SJCRH30 (cell line): ENCODE measurements at places on chromosomes 12 and 14.

GRCh38 chr14:72559669-72560255 lies 334.1 kb downstream of the DPF3 start:
- no peak for DNase-seq

DNA sequence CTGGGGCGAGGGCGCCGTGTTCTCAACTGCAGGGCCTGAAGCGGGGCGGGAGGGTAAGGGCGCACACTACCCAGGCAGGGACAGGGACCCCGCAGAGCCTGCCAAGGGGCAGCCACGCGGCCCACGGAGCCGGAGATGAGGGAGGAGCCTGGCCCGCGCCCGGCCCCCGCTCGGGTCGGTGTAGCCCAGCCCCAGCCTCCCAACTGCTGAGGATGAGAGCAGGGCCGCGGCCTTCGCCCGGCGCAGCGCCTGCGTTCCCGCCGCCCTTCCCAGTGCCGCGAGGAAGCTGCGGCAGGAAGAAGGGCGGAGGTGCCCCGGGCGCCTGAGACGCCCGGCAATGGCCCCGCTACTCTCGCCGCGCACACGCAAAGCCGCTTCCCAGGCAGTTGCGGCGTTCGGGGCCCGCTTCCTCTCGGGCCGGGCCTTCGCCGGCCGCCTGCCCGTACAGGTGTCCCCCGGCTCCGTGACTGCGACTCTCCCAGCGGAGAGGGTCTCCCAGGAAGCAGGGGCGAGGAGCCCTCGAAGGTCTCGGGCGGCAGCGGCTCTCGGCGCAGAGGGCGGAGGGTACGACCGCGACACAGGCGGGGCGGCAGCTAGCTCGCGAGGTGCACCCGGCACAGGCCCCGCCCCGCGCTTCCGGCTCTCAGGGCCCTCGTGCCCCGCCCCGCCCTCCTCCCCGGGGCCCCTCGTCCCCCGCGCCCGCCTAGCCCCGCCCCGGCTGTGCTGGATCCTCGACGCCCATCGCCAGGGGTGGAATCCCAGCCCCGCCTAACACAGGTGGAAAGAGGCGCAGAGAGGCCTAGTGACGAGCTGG lies 24.8 kb upstream of the YY1 start:
- peak; percentile 47 for DNase-seq

- DNase-seq, result no peak
Observed at GRCh38 chr12:78171061-78171460, 340.4 kb downstream of the NAV3 start.

- DNase-seq, result no peak
Observed at GRCh38 chr12:19142499-19142898, 13.0 kb downstream of the PLEKHA5 start.

DNA sequence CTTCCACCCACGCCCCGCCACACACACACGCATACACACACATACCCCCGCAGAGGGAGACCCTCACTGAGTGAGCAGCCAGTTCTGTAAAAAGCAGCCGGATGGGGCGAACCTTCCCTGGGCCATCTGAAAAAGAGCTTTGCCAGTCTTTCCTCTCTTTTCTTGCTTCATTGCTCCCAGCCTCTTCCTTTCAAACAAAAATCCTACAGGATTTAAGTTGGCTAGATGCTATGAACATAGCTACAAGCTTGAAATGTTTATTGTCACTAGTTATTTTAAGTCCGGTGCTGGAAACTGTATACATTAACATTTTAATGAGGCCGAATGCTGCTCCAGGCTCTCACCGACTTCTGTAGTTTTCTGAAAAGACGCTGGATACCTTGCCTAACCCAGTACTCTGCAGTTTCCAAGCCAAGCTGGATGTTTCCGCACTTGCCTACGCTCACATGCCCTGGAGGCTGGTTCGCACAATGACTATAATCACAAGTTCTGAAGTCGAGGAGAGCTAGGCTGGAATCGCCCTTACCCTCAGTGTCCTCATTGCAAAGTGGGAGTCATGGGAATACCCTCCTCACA lies 39.2 kb downstream of the LTBP2 start:
- DNase-seq, result peak; percentile 73

GRCh38 chr14:88225721-88226120 lies 97.3 kb downstream of the KCNK10 start:
- DNase-seq, result no peak

GRCh38 chr14:58535044-58535443 lies 102.7 kb upstream of the DACT1 start:
- DNase-seq, result peak; percentile 1

DNA sequence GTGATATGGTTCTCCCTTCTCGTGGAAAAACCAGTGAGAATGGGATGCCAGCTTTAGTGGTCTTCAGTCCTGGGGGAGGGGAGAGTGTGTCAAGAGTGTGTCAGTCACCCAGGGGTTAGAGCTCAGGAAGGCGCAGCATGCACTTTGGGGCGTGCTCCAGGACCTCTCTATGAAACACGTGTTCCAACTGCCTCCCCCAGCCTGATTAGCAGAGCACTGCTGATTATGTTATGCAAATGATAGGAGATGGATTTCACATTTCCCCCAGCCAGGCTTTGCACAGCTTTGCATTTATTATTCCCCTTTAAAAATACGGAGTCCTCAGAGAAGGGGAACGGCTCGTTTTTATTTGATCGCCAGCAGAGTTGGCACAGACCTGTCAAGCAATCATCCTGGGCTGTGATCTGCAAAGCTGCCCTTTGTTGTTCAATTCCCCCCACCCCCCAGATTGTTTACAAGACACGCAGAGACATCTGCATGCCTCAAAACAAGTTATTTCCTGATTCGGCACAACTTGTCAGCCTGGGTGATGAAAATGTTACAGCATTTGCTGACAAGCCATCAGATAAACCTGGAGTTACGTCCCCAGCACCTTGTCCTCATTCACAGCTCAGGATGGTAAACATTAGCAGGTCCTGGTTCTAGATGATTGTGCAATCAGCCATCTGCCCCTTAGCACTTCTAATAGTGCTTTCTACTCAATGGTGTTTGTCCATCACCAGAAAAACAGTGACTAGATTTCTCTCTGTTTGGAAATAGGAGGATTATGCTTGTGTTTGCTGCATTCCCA lies 196.5 kb downstream of the NOVA1 start:
- DNase-seq, result no peak

DNA sequence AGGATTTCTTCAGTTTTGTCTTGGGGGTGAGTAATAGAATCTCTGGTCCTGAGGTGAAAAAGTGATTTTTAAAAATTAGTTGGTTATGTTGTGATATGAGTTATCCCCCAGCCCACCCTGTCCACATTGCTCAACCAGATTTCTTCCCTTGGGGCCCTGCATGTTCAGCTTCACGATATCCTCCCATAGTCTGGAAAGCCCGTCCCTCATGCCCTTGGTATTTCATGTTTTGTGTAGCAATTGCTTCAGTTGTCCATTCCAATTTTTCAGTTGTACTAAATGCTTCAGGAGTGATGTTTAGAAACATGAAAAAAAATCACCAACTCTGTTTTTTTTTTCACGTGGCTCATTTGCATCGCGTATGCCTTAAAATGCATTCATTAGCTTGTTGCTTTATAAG lies 17.5 kb upstream of the BICD1 start:
- no peak for DNase-seq

- DNase-seq, result no peak
Observed at GRCh38 chr12:48678551-48679185, 3.4 kb downstream of the KANSL2 start.
